ENCODE measurements at places on chromosomes 7 and 10. TPM values are rescaled to one million over a fixed set of nuclear protein-coding genes. Genes with fewer than 3 reads are reported as not detected.

TAS2R38 gene
- total RNA-seq = not detected

SORBS1 gene
- 1.1 TPM for total RNA-seq

SOSTDC1 gene
- not detected for total RNA-seq

HTRA1 gene
- not detected for total RNA-seq

SPACDR gene
- 3.3 TPM for total RNA-seq

LRRC17 gene
- total RNA-seq = 0.18 TPM

ARL3 gene
- total RNA-seq = 4.7 TPM

OR2A42 gene
- total RNA-seq = not detected

OR2A2 gene
- not detected for total RNA-seq

STK31 gene
- total RNA-seq = 0.07 TPM

TSPAN15 gene
- 1.0 TPM for total RNA-seq

GCK gene
- 0.25 TPM for total RNA-seq

PGAM2 gene
- total RNA-seq = 0.89 TPM

PHF14 gene
- 37.3 TPM for total RNA-seq

MAGI2 gene
- not detected for total RNA-seq

NEUROD6 gene
- total RNA-seq = not detected

LIPF gene
- not detected for total RNA-seq

EPO gene
- total RNA-seq = not detected

LAMB4 gene
- total RNA-seq = not detected

GIMAP1 gene
- total RNA-seq = 18.8 TPM

SPDYE16 gene
- total RNA-seq = 0.25 TPM

ITPRID1 gene
- not detected for total RNA-seq

WASL gene
- total RNA-seq = 6.8 TPM

PON1 gene
- not detected for total RNA-seq

COL26A1 gene
- total RNA-seq = not detected

ANKRD2 gene
- 0.36 TPM for total RNA-seq

NRP1 gene
- 2.8 TPM for total RNA-seq

MEPCE gene
- total RNA-seq = 42.6 TPM

FKBP6 gene
- not detected for total RNA-seq

ABCC2 gene
- total RNA-seq = 1.3 TPM

MYPN gene
- total RNA-seq = not detected

DKK1 gene
- total RNA-seq = not detected

ATP6V0A4 gene
- not detected for total RNA-seq

HYAL4 gene
- not detected for total RNA-seq
